ENCODE measurements at places on chromosomes 4 and X.

DNA sequence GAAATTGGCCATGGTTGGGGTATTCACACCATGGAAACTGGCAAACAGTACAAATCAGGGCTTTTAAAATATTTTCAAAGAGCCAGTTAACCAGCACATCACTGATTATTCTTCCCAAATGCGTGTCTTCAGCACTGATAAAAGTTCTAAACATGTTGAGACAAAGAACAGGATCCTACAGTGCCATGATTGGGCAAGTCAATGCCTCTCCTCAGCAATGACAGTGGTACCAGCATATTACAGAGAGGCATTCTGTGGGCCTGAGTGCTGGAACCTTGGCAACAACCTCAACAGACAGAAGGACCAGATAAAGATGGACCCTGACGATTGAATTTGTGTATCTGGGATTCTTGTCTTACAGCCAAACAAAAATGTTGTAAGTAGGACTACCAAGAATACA, 108.9 kb downstream of the EFHC2 start:
- no peaks in the 10 kb centered on the region for H3K4me1 ChIP-seq
- no peak overlapping the region for H3K4me3 ChIP-seq
- H3K27ac ChIP-seq: no peak overlapping the region

DNA sequence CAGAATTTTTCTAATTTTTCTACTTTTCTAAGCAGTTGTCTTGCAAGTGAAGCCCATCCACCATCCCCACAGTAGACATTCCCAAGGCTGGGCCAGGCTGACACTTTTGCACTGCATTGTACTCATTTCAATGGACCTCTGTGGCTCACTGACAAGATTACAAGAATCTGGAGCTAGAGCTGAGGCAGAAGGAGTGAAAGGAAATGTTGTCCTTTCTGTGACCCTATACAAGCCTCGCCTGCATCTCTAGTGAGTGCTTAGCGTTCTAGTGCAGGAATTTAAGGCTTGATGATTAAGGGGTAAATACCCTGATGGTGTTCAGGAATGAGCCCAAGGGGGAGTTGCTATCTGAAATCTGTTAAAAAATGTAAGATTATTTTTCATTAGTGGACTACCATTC, 6.3 kb downstream of the MAGED1 start:
- H3K27me3 ChIP-seq: no peaks in the 10 kb centered on the region
- no peaks in the 10 kb centered on the region for H3K4me1 ChIP-seq
- H3K4me3 ChIP-seq: no peak overlapping the region
- no peaks in the 10 kb centered on the region for H3K36me3 ChIP-seq
- DNase-seq: no peak

- no peak overlapping the region for H3K4me3 ChIP-seq
- no peak overlapping the region for H3K27ac ChIP-seq
- peaks cover 6% of the 10 kb centered on the region for H3K4me1 ChIP-seq
- peaks cover 18% of the 10 kb centered on the region for H3K36me3 ChIP-seq
- no peak for DNase-seq
- no peaks in the 10 kb centered on the region for H3K27me3 ChIP-seq
Measured at GRCh38 chr4:4533461-4534169, 8.2 kb downstream of the STX18 start.

DNA sequence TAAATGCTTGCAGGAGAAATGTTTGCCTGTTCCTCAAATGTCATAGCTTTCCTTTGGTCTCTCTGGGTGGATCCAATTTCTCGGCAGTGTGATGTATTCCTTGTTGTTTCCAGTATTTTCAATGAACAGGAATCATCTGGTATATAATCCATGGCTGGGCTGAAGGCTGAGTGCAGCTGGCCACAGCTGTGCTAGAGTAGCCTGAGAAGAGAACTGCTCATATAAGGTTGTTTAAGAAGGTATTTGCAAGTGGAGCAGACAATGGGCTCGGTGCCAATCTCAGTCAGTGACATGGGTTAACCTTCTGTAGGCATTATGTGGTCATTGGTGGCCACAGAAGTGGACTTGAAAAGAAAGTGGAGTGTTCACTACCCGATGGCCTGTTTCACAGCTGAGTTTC, 390.3 kb downstream of the SPRY1 start:
- no peak overlapping the region for H3K27ac ChIP-seq
- H3K27me3 ChIP-seq: no peaks in the 10 kb centered on the region
- no peak overlapping the region for H3K4me3 ChIP-seq
- DNase-seq: no peak

GRCh38 chrX:11099465-11099864, 11.7 kb upstream of the HCCS start:
- no peak for DNase-seq
- no peak overlapping the region for H3K27ac ChIP-seq
- no peaks in the 10 kb centered on the region for H3K27me3 ChIP-seq
- H3K4me3 ChIP-seq: no peak overlapping the region

- no peaks in the 10 kb centered on the region for H3K27me3 ChIP-seq
- no peak overlapping the region for H3K27ac ChIP-seq
- no peak for DNase-seq
- H3K36me3 ChIP-seq: no peaks in the 10 kb centered on the region
- no peak overlapping the region for H3K4me3 ChIP-seq
Measured at GRCh38 chr4:38565271-38566199, 98.5 kb upstream of the KLF3 start.

GRCh38 chr4:161829591-161829990, 334.2 kb downstream of the FSTL5 start:
- H3K27me3 ChIP-seq: no peaks in the 10 kb centered on the region
- DNase-seq: no peak
- H3K27ac ChIP-seq: no peak overlapping the region
- H3K36me3 ChIP-seq: no peaks in the 10 kb centered on the region

- no peak overlapping the region for H3K4me3 ChIP-seq
- DNase-seq: no peak
- no peaks in the 10 kb centered on the region for H3K36me3 ChIP-seq
Measured at GRCh38 chrX:69079268-69079667, 86.0 kb downstream of the PJA1 start.

GRCh38 chrX:95841863-95842262, 842.8 kb upstream of the DIAPH2 start:
- no peaks in the 10 kb centered on the region for H3K4me1 ChIP-seq
- no peak for DNase-seq
- H3K27me3 ChIP-seq: no peaks in the 10 kb centered on the region

DNA sequence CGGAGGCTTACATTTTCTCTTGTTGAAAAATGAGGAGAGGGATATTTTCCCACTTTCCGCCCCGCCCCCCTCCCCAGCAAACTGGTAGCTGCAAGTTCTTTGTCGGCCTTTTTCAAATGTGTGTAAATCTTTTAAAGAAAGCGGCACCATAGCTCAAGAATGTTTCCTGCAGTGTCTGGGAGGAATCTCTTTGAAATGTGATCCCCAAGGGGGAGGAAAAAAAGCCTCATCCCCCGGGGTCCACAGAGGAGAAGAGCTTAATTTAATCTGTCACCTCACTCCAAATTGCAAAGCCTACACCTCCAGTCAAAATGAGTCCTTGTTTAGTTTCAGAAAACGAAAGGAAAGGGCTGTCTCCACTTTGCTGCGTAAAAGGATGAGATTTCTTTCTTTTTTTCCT, 34.8 kb downstream of the ASMT start:
- no peaks in the 10 kb centered on the region for H3K4me1 ChIP-seq
- no peaks in the 10 kb centered on the region for H3K36me3 ChIP-seq
- no peaks in the 10 kb centered on the region for H3K27me3 ChIP-seq
- no peak overlapping the region for H3K4me3 ChIP-seq
- H3K27ac ChIP-seq: no peak overlapping the region
- DNase-seq: no peak

DNA sequence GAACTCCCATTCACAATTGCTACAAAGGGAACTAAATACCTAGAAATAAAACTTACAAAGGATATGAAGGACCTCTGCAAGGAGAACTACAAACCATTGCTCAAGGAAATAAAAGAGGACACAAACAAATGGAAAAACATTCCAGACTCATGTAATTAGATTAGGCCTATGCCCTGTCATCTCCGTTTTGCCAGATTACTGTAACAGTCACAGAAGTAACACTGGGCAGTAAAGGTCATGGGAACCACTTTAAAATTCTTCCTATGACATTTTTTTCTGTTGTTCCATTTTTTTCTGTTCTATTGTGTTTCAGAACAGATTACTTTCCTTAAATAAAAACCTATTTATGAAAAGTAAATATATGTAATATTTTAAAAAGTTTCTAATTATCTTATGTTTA, 199.4 kb upstream of the CENPE start:
- no peak overlapping the region for H3K4me3 ChIP-seq
- H3K36me3 ChIP-seq: no peaks in the 10 kb centered on the region
- DNase-seq: no peak
- no peaks in the 10 kb centered on the region for H3K27me3 ChIP-seq
- H3K27ac ChIP-seq: no peak overlapping the region

DNA sequence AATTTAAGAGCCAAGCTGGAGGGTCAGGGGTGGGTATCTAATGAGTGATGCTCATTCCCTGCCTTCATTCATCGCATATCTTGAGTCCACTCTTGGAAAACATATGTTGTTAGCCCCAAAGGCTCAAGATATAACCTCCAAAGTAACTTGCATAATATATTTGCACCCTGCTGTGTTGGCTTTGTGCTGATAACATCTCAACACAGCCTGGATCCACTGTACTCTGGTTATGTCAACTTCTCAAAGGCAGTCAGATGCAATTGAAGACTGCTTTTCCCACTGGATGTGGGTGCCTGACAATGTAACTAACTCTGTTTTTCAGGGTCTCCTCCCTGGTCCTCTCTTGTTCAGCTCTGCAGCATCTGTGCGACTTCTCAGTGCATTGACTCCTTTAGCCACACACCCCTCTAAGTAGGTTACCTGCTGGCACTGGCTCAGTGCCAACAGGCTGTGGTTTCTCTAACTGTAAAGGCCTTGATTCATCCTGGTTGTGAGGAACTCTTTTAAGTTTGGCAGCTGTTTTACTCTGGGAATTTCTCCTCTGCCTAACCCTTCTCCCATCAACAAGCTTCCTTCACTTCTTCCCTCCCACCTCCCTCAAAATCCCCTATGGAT, 28.1 kb downstream of the SLC16A2 start:
- H3K4me1 ChIP-seq: no peaks in the 10 kb centered on the region
- H3K36me3 ChIP-seq: no peaks in the 10 kb centered on the region
- no peak for DNase-seq
- H3K27me3 ChIP-seq: no peaks in the 10 kb centered on the region
- H3K4me3 ChIP-seq: no peak overlapping the region

DNA sequence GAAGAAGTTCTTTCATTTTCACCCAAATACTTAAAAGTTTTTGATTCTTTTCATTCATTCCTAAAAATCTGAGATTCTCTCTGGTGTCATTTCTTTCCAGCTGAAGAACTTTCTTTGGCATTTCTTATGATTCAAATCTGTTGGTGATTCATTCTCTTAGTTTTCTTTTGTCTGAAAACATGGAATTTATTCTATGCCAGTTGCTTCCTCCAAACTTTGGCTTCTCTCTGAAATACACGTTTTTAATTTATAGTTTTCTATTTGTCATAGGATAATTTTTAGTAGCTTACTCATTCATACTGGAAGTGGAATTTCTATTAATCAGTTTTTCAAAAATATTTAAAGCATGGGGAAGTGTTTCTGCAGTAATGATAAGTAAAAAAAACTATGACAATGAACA, 1012.0 kb downstream of the RPA4 start:
- H3K27ac ChIP-seq: no peak overlapping the region
- H3K4me1 ChIP-seq: no peaks in the 10 kb centered on the region
- H3K36me3 ChIP-seq: no peaks in the 10 kb centered on the region
- H3K4me3 ChIP-seq: no peak overlapping the region

DNA sequence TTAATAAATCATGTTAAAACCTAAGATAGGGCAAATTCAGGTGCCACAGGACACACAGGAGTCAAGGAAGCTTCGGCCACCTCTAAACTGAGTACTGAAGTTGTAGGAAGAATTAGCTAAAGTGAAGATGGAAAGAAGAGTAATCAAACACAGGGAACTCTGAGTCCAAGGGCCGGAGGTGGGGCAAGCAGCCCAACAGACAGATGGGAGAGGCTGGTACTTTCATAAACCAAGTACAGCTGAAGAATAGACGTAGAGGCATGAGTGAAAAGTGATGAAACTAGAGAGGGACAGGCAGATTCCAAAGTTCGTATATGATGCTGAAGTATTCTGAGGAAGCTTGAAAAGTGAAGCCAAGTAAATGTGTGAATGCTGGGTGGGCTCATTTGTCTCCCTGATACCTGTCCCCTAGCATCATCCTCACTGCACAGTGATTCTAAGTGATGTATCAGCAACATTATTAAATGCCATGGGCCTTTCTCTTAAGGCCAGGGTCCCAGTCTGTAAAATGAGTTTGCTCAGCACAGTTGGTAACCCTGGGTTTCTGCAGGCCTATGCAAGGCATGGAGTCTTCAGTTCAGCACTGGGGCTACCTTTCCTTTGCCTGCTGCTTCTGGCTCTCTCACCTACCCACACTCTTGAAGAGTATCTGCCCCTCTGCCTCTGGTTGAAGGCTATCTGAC, 203.3 kb downstream of the NR3C2 start:
- no peak for DNase-seq
- no peaks in the 10 kb centered on the region for H3K4me1 ChIP-seq
- no peak overlapping the region for H3K27ac ChIP-seq
- H3K27me3 ChIP-seq: no peaks in the 10 kb centered on the region
- no peak overlapping the region for H3K4me3 ChIP-seq
- no peaks in the 10 kb centered on the region for H3K36me3 ChIP-seq

DNA sequence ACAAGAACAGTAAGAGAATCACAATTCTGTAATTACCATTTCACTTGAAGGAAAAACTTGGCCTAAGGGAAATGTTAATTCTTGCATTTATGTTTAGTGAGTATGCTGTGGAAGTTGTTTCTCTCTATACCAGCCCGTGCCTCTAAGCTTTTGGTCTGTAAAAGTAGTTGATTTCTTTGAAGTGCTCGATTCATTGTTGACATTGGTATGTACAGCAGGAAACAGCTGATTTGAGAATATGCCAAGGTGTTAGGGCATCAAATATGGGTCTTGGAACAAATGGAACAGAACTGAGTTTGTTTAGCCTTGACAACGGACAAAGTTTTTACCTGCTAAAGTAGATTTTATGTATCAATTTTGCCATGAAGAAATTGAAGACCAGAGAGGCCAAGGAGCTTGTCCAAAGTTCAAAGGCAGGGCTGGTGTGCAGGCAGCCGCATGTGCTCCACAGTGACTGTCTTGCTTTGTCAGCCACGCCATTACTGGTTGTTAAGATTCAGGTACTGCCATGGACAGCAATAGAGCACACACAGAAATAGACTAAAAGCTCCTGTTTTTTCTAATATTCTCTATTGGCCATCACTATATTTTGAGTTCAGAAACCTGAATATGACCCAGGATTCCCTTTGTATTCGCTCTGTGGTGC, 75.5 kb upstream of the TLR3 start:
- no peaks in the 10 kb centered on the region for H3K4me1 ChIP-seq
- no peaks in the 10 kb centered on the region for H3K36me3 ChIP-seq
- DNase-seq: no peak
- H3K27ac ChIP-seq: no peak overlapping the region

DNA sequence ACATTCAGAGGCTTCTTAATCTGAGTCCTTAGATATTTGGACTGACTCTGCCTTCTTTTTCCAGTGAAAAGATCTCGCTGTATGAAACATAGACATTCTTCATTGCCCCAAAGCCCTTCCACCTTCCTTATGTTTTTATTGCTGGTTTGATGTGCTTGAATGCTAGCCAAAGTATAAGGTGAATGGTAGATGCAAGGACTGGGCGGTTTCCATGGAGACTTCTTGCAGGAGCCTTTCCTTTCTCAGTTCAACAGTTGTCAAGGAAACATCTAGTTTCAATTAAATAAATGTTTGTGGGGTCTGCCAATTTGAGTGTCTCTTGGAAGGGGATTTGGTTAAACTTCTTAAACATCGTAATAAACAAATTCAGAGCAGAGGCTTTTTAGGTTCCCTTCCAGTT, 46.0 kb downstream of the REPS2 start:
- H3K4me3 ChIP-seq: no peak overlapping the region
- H3K36me3 ChIP-seq: no peaks in the 10 kb centered on the region
- H3K27ac ChIP-seq: no peak overlapping the region

GRCh38 chr4:100299046-100299840, 109.0 kb upstream of the DDIT4L start:
- no peaks in the 10 kb centered on the region for H3K36me3 ChIP-seq
- H3K27me3 ChIP-seq: no peaks in the 10 kb centered on the region
- H3K27ac ChIP-seq: no peak overlapping the region
- DNase-seq: no peak
- no peak overlapping the region for H3K4me3 ChIP-seq
